ENCODE measurements at places on chromosomes 1 and 21. TPM values are rescaled to one million over a fixed set of nuclear protein-coding genes. Genes with fewer than 3 reads are reported as not detected.

- no peak for DNase-seq
- H3K27me3 ChIP-seq = peaks cover 8% of the 10 kb centered on the region
- H3K36me3 ChIP-seq = no peaks in the 10 kb centered on the region
- H3K4me1 ChIP-seq = peaks cover 61% of the 10 kb centered on the region
- H3K27ac ChIP-seq = 0 out of 2 replicates have a peak overlapping the region, but pooled peaks have one; percentile 29
Observed at GRCh38 chr1:156119503-156120209, 5.1 kb downstream of the LMNA start.

DNA sequence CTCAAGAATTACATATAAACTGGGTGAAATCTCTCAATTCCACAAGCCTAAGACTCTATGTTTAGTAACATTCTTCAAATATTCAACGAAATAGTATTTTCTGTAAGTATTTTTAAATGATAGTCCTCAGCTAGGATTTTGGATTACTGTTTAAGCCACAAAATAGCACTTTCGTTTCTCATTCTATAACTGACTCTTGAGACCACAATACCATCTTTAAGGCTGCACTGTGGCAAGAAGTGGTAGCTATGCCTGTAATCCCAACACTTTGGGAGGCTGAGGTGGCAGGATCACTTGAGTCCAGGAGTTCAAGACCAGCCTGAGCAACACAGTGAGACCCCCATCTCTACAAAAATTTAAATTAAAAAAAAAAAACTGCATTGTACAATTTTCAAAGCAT is 126.7 kb downstream of the CDC42BPA start:
- H3K27me3 ChIP-seq = no peaks in the 10 kb centered on the region
- H3K4me1 ChIP-seq = peaks cover 9% of the 10 kb centered on the region
- DNase-seq = no peak
- no peak overlapping the region for H3K27ac ChIP-seq

DNA sequence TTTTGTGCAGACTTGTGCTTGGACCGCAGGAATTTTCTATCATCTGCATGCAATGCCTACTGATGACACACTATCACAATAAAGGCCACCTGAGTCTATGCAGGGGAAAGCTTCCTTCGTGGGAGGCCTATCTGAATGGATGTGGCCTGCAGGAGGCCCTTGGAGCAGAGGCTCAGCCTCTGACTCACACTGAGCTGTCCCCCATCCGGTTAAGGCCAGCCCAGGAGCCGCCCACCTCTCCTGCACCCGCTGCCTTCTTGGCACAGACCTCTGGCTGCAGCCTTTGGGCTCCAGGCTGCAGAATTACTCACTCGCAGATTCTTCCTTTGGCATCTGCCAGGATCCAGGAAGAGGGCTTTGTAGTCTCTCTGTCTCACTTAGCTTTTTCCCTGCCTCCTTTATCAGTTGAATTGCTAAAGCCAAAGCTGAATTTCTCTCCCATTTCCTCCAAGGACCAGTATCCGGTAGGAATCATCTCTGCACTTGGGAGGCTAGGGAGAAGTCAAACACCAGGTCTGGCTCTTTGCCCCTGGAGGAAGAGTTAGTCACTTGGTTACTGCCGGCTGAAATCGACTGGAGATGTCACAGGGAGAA is 65.1 kb upstream of the JUN start:
- DNase-seq = no peak
- no peaks in the 10 kb centered on the region for H3K27me3 ChIP-seq
- H3K4me1 ChIP-seq = peaks cover 30% of the 10 kb centered on the region

- H3K36me3 ChIP-seq = no peaks in the 10 kb centered on the region
- peaks cover 78% of the 10 kb centered on the region for H3K4me1 ChIP-seq
- peak within 1 kb of the TSS; percentile 95 for H3K4me3 ChIP-seq
Observed at GRCh38 chr1:155978325-155978972, at the start of gene ARHGEF2. Gene ARHGEF2, minus strand, starts transcription at chr1:155978547. Its CDS starts 120 bp downstream, at chr1:155978427.

The KLF17 gene
- not detected for total RNA-seq

The APOBEC4 gene
- total RNA-seq = not detected

The AGMAT gene
- total RNA-seq = 5.5 TPM

All from WTC11 (cell line).